GM04503 (cell line): ENCODE measurements at places on chromosomes 16 and 17.

- DNase-seq = no peak
These were observed 2.6 kb downstream of the AXIN2 start for GRCh38 chr17:65558683-65559460.

DNA sequence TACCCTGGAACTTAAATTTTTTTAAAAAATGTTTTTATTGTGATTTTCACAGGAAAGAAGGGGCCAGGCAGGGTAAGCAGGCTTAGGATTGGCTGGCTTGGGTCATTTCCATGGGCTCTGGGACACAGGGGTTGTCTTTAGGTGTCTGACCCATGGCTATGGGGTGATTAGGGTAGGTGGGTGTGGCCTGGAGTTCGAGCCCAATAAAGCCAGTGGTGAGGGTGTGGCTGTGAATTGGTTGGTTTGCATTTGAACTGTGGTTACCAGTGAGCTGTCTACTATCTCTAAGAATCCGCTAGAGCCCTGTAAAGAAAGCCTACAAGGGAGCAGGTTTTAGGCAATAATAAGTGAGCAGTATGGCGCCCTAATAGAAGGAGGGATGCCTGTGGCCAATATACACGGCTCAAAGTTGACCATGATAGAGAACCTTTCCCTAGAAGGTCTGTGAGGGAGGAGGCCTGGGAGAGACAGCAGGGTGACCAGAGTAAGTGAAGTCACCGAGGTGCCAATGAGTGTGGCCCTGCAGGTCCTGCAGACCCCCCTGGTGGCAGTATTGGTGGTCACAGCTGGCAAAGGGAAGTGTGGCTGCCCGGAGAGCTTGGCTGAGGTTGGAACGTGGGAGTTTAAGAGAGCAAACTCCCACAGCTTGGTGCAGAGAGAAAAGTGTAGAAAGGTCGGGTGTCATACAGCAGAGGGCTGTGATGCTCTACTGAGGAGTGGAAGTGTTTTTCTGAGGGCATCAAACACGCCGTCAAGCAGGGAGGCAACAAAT is 454.0 kb downstream of the WWOX start:
- no peak for DNase-seq

DNA sequence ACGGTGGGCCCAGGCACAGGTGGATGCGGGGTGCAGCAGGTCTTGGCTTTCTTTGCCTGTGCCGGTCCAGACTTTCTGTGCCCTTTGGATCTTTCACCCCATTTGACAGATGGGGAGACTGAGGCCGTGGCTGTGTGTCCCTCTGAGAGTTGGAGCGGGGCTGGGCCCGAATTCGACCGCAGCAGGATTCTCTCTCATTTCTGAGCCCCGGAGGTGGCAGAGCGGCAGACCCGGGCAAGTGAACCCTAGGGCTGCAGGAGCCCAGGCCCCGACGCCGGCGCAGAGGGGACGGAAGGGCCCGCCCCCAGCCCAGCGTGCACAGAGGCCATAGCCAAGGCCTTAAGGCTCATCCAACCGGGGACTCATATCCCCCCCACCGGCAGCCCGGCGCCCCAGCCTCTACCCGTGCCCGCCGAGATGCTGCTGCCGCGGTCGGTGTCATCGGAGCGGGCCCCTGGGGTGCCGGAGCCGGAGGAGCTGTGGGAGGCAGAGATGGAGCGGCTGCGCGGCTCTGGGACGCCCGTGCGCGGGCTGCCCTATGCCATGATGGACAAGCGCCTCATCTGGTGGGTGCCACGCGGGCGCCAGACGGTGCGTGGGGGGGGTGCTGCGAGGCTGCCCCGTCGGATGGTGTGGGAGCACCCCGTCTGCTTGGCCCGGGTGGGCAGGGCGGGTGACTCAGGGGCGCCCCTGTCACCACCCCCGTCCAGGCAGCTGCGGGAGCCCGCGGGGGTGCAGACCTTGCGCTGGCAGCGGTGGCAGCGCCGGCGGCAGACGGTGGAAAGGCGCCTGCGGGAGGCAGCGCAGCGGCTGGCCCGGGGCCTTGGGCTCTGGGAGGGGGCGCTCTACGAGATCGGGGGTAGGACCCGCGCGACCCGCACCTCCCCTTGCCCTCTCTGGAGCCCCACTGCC is 857 bp downstream of the TMC8 start:
- no peak for DNase-seq

DNA sequence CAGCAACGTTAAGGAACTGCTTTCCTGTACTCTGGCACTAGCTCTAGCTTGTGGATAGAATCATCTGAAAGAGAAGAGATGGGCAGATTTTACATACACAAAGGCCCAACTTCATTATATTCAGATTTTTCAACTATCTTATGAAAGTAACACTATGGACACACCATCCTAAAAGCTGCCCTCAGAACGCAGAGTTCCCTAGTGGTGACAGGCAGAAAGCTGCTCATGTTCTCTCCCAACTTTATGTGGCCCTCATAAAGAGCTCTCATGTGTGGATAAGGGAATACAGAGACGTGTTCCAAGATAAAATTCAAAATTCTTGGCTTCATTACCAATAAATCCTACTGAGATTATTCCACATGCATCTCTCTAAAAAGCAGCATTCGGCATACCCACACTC is 1.5 kb downstream of the CFAP20 start:
- no peak for DNase-seq

- DNase-seq = no peak
These were observed 4.0 kb downstream of the MYH3 start for GRCh38 chr17:10652984-10653659.

DNA sequence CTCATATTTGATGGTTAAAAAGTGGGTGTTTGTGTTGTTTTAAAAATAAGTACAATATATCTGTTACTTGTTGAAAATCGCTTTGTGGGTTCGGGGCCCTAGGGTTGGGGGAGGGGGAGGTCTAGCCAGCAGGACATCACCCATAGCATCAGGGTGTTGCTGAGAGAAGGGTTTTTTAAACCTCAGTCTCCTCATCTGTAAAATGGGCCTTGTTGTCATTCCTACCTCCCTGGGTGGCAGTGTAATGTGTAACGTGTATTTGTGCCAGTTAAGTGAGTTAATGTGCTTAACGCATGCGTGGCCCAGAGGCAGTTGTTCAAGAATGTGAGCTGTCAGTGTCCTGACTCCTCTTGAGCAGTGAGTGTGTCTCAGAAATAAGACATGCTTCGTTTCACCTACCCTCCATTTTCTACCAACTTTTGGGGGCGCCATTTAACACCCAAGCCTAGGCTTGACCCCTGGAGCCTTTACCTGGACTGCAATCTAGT is 129.0 kb downstream of the CMIP start:
- no peak for DNase-seq

- DNase-seq = no peak
These were observed 352.4 kb downstream of the HAPSTR1 start for GRCh38 chr16:9443864-9444263.
